PC-3 (cell line): ENCODE measurements at places on chromosomes 7 and 10. TPM values are rescaled to one million over a fixed set of nuclear protein-coding genes. Genes with fewer than 3 reads are reported as not detected.

PYROXD2 gene
- total RNA-seq = 3.1 and 9.4 TPM in 2 replicates

GRM3 gene
- total RNA-seq = not detected in 2 replicates

FAM107B gene
- 33.5 and 36.6 TPM in 2 replicates for total RNA-seq

GIMAP6 gene
- total RNA-seq = 1.2 TPM in 1 of 2 replicates, not detected in the other

TMEM184A gene
- 23.1 and 31.3 TPM in 2 replicates for total RNA-seq

PTF1A gene
- not detected in 2 replicates for total RNA-seq

OR13A1 gene
- 0.04 TPM in 1 of 2 replicates, not detected in the other for total RNA-seq

CFAP70 gene
- 0.73 and 0.92 TPM in 2 replicates for total RNA-seq

TWIST1 gene
- 15.7 and 22.3 TPM in 2 replicates for total RNA-seq

RARRES2 gene
- 1.6 TPM in 1 of 2 replicates, not detected in the other for total RNA-seq

CD36 gene
- not detected in 2 replicates for total RNA-seq

ATOH7 gene
- 1.1 TPM in 1 of 2 replicates, not detected in the other for total RNA-seq

TACC2 gene
- total RNA-seq = 27.9 and 31.7 TPM in 2 replicates

TRIM74 gene
- 0.23 TPM in 1 of 2 replicates, not detected in the other for total RNA-seq

C10orf105 gene
- not detected in 2 replicates for total RNA-seq

TLX1 gene
- not detected in 2 replicates for total RNA-seq

SPOCK2 gene
- total RNA-seq = 0.06 and 0.33 TPM in 2 replicates

LBX1 gene
- not detected in 2 replicates for total RNA-seq

PAPOLB gene
- 0.29 and 0.40 TPM in 2 replicates for total RNA-seq

GRCh38 chr7:148722340-148723165, 23.9 kb downstream of the CUL1 start:
- no peak for DNase-seq

GRCh38 chr7:81857385-81857784, 87.5 kb upstream of the HGF start:
- peak; percentile 7 for DNase-seq

- no peak for DNase-seq
Observed at GRCh38 chr10:69416695-69417094, at the start of gene TACR2. TACR2 (minus strand) TSS chr10:69416918; CDS start chr10:69416323, 595 bp downstream.

DNA sequence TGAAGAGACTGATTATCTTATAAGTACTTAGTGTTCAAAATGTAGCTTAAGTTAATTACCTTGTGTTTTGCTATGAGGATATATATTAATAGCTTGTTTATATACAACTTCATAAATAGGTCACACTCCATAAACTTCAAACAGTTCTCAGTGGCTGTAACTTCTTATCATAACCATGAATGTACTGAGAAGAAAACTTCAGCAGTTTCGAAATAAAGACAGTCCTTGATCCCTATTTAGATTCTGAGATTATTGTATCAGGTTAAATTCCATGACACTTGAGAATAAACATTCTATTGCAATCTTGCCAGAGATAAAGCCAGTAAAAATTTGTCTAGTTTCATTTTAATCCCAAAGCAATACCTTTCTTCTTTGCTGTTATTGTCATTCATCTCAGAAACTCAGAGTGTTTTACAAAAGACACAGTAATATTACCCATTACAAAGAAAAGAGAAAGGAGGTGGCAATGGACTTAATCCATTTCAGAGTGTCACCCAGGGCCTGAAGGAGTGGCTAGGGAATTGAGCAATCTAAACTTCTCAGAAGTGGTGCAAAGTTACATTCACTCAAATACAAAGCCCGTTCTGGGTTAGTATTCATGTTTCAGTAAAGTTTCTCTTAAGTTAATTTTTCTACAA, 403.6 kb downstream of the SEMA3D start:
- no peak for DNase-seq

GRCh38 chr10:98886686-98887085, 349.0 kb downstream of the HPSE2 start:
- peak; percentile 43 for DNase-seq

GRCh38 chr7:99625961-99626360, 9.2 kb downstream of the ZSCAN25 start:
- no peak for DNase-seq

GRCh38 chr7:11447106-11447505, 384.9 kb downstream of the THSD7A start:
- no peak for DNase-seq

DNA sequence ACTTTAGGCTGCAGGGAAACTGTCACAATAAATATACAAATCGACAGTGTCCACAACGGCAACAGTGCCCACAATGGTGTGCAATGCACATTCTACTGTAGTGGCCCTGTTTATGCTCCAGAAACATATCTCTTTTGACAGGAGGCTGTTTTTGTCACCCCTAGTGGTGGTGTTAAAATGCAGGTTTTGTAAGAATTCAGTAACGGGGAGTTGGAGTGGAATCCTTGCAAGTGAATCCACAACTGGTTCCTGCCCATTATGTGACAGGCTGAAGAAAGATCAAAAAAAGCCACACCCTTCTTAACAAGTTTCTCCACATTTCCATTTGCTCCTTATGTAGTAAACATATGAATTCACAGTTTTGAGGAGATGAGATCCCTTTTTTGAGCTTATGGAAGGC, 58.5 kb downstream of the BEND7 start:
- DNase-seq = no peak

DNA sequence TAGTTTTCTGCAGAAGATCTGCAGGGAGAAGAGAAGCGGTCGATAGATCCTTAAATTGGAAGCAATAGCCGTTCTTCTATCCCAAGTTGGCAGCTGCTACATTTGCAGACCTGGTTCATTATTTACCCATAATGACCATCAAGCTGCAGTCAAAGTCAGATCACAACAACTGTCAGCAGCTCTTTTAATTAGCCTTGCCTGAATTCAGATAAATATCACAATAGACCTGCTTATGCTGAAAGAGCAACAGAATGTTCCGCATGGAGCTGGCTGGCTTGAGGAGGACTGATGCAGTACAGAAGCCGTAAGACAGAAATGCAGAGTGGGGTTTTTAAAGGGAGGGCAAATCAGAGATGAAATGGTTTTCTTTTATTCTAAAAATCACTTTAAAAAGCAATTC, 109.4 kb downstream of the HIBADH start:
- no peak for DNase-seq

DNA sequence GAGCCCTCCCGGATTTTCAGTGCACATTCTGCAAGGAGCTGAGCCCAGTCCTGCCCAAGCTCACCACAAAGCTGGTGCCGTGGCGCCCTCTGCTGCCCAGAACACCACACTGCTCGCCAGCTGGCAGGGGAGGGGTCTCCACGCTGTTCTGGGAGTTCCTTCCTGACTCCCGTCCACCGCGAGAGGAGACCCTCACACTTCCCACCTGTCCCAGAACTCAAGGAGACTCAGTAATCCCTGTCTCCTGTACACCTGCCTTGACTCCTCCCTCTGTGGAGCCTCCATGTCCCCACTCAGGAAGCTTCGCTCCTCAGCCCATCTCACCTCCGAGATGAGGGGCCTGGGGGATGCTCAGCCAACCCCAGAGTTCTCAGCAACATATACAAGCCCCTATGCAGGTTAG, 11.3 kb downstream of the C10orf105 start:
- DNase-seq = peak; percentile 44

- no peak for DNase-seq
Observed at GRCh38 chr10:93875032-93875358, 18.8 kb upstream of the SLC35G1 start.

- DNase-seq = no peak
Observed at GRCh38 chr10:127245456-127245855, 49.1 kb upstream of the INSYN2A start.

- peak; percentile 52 for DNase-seq
Observed at GRCh38 chr7:4774658-4775249, 669 bp upstream of the AP5Z1 start.

DNA sequence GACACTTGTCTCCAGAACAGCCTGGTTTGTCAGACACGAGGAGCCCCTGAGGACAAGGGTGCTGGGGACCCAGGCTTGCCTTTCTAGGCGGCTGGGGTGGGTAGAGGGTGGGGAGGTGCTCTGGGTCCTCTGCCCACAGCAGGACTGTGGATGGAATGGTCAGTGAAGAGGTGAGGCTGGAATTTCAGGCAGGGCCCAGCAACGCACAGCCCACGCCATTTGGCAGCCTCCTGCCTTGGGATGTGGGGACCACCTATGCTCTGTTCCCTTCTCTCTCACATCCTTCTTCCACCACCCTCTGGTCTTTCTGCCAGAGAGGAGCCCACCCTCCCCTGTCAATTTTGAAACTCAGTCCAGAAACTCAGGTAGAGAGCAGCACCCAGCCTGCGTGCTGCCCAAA, 103.2 kb downstream of the CXCL12 start:
- no peak for DNase-seq

GRCh38 chr7:56009695-56010094, 41.5 kb downstream of the PSPH start:
- DNase-seq = no peak

GRCh38 chr7:80611779-80612178, 26.7 kb upstream of the CD36 start:
- peak; percentile 87 for DNase-seq

DNA sequence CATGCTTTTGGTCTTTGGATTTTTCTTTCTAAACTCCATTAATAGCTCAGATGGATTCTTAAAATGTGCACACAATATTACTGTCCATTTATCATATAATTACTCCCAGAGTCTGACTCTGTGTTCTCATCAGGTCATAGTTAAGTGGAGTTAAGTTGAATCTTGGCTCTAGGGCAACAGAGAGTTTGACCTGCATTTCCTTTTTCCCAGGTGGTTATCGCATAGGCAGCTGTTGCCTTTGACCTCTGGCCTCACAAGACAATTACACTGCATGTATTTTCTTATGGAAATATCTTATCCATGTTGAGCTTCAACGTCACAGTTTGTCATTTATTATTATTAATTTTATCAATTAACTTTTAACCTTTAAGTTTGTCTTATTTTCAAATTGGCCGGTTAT, 237.5 kb upstream of the HGF start:
- DNase-seq = no peak

GRCh38 chr7:30575910-30576309, 18.8 kb upstream of the GARS1 start:
- peak; percentile 5 for DNase-seq

DNA sequence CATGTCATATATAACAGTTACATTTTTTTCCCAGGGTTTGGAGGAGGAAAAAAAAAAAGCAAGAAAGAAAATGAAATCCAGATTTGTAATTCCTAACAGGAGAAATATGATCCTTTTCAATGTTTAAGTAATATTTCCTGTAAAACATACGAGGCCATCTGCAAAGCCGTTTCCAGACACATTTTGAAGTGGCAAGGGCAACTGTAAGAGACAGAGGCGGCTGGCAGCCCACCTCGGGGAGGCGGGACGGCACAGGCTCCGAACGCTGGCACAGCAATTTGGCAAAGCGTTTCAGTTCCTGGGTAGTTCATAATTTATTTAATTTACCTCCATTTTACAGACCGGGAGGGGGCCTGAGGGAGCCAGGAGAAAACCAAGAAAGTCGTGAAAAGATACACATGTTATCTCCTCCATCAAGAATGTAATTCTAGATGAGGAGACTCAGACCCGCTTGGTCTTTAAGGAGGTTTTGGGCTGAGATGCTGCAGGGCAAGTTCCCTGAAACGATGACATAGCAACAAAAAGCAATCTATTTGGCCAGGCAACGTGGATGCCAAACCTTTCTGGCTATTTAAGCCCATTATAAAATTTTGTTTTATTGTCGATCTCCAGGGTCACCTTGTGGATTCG, 448.5 kb upstream of the MKI67 start:
- DNase-seq = no peak
